ENCODE measurements at places on chromosomes 4 and X.

DNA sequence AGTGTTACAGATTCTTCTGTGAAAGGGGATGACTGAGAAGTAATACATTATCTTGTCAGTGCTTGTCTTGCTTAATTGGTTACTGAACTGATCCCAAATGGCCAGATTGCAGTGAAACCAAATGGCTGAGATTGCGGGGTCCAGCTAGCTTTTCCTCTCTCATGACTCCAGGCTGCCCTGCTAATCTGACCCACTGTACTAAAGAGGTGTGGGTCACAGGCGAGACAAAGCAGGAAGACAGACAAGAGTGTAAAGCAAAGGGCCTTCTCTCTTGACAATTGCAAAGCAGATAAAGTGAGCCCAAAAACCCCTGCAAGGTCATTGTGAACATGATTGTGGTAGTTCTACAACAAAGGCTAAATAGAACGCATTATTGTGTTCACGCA lies 2.1 kb downstream of the TMEM150C start:
- DNase-seq, result no peak

DNA sequence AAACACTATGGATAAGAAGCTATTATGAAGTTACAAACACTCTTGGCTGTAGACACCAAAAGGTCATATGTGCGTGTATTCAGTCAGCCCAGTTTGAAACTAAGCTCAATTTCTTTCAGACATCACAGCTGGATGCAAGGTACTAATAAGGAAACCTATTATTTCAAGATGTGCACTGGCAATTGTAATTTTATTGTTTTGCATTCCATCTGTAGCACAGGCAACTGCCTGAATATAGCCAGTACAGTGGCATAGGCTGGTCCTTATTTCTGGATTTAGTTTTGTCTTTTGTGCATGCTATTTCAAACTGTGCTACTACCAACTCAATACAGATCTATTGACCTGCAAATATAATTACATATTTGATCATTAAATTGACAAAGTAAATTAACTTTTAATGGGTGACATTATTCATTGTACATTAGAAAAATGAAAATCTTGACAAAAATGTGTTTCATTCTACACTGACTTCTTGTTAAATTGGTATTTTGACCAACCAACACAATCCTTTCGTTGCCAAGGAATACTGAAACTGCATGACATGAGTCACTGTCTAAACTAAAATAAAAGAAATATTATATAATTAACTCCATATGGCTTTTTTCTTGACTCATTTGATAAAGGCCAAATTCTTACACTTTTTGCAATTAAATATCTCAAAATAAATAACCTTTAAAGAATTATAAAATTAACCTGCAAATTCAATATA lies 594.3 kb upstream of the ADGRL3 start:
- no peak for DNase-seq

DNA sequence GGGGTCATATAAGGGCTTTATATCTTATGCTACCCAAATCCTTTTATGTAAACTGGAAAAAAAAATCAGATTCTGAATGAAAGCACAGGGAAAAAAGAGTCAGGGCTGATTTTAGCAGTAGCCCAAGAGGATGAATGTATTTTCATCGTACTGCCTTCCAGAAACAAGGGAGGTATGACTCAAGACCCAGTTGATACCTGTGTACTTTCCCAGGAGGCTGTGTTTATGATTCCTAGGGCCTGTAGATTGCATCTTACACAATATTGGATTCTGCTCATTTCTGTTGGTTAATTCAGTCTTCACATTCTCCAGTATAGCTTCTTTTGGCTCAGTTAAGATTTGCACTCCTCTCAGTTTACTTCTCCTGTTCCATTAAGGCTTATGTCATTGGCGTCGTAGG lies 127.9 kb upstream of the LIMCH1 start:
- DNase-seq, result no peak

GRCh38 chrX:86981326-86981879 lies 536.2 kb upstream of the KLHL4 start:
- no peak for DNase-seq

DNA sequence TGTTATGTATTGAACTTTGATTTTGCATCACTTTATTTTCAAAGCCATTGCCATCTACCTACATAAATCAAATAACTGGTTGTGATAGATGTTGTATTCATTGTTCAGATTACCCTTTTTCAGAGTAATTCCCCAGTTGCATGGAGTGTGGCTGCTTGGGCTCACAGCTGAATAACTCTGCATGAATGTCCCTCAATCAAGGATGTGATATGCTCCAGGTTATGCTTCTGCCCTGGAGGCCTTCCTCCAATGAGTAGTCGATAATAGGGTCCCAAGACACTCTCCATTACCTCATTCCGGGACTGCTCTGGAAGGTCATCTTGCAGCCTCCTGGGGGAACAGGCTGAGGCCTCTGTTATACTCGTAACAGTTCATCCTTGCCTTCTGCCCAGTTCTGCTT lies 251.8 kb downstream of the ADGRL3 start:
- no peak for DNase-seq

- DNase-seq, result no peak
Measured at GRCh38 chr4:161320377-161320776, 843.4 kb downstream of the FSTL5 start.

DNA sequence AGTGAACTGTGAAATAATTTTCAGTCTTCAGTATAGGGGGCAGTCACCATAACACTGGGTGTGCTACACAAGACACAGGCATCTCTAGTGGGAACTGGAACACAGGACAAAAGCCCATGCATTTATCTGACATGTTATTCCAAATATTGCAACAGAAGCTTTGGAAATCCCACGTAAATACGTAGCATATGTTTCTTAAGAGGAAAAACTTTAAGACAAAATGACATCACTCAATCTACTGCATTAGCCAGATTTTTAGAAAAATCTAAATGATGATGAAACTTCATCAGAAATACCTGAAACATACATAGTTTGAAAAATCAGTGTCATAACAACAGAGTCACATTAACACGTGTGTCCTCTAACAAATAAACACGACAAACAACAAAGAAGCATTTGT lies 14.5 kb downstream of the SHISA3 start:
- DNase-seq, result no peak

DNA sequence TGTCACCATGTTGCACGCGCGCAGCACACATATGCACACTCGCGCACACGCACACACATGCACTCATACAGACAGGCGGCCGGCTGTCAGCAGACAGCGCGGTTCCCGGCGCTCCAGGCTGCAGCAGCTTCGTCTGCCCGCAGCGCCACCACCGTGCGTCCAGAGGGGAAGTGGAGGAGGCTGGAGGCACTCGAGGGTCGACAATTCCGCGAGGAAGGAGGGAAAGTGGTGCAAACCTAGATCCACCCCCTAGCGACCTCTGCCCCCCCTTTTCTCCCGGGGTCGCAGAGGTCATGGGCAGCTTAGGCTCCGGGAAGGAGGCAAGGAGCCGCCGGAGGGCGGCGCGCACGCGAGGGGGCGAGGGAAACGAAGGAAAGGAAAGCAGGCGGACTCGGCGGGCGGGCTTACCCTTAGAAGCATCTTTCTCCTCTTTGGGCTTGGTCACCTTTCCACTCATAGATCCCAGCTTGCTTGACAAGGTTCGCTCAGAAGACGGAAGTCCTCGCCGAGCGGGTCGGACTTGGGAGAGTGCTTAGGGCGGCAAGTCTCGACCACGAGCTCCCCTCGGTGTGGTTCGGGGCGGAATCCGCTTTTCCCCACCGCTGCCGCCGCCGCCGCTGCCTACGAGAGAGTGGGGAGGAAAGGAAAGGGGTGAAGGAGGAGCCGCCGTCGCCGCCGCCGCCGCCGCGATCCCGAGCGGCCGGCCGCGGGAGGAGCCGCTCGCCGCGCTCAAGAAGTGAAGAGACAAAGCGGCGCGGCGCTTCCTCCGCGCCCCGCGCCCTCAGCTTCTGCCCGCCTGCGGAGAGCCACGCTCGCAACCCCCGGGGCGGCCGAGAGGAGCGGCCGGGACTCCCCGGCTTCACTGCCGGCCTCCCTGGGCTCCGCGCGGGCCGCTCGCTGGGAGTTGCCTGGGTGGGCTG lies 326.6 kb upstream of the F9 start:
- DNase-seq, result no peak

GRCh38 chr4:98341309-98341708 lies 80.1 kb downstream of the RAP1GDS1 start:
- no peak for DNase-seq

- DNase-seq, result no peak
Measured at GRCh38 chr4:70903291-70903603, 1.1 kb downstream of the MOB1B start.

DNA sequence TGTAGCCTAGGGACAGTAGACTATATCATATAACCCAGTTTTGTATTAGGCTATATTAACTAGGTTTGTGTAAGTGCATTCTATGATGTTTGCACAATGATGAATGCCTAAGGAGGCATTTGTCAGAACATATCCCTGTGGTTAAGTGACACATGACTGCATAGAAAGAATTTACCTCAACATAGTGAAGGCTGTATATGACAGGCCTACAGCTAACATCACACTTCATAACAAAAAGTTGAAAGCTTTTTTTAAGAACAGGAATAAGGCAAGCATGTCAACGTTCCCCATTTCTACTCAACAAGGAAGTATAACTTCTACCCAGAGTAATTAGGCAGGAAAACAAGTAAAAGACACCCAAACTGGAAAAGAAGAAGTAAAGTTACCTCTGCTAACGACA lies 165.9 kb upstream of the NDST4 start:
- no peak for DNase-seq

GRCh38 chr4:55546756-55547465 lies at the start of gene CLOCK:
CLOCK (minus strand) TSS chr4:55546909; CDS start chr4:55482785, 64,124 bp downstream.
- peak; percentile 89 for DNase-seq

DNA sequence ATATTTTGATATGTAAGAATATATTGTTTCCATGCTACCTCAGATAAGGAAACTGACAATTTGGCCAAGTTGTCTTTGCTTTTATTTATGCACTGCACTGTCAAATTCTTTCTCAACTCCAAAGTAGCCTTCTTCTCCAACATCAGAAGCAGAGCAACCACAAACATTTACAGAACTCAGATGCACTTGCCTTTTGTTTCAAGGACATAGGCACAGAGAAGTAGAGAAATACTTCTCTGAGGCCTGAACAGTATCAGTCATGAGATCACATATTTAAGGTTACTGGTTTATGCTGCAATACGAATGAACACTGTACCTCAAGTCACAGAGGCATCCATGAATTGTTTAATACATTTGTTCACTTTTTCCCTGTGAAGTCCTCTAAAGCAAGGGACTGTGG lies 606.1 kb upstream of the SLIT2 start:
- DNase-seq, result no peak

DNA sequence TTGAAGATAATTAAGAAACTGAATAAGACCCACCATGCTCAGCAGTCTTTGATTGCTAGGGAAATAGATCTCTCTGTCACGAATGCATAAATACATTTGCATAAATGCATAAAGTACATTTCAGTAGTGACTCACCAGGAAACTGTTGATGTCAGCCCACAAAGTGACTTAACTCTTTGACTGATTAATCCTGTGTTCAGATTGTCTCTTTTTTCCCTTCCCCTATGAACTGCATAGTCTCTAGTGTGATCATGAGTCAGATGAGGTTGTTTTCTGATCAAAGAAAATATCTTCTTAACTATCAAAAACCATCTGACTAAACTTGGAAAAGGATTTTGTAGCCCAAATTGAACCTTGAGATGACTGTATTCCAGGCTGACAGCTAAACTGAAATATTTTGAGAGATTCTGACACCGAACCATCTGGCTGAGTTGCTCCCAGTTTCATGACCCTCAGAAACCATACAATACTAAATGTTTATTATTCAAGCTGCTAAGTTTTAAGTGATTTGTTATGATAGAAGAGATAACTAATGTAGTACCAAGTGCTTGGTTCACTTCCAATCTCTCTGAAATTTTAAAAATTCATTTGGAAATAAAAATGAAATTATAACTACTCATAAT lies 1381.5 kb upstream of the AGA start:
- DNase-seq, result no peak

DNA sequence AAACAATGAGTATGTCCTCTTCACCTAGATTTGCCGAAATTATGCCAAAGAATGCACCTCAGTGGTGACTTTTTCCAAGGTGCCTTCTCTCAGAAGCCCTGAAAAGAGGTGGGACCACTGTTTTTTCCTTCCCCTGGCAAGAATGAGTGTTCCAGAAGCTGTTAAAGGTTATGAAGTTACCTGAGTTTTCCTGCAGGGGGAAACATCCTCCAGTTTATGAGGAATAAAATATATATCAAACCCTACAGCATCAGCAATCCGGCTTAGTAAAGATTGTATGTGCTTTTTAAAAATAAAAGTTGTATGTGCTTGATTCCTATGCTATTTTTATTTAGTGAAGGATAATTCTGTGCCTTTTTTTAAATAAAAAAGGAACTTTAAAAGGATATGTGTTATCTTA lies 73.3 kb downstream of the RBM46 start:
- no peak for DNase-seq

DNA sequence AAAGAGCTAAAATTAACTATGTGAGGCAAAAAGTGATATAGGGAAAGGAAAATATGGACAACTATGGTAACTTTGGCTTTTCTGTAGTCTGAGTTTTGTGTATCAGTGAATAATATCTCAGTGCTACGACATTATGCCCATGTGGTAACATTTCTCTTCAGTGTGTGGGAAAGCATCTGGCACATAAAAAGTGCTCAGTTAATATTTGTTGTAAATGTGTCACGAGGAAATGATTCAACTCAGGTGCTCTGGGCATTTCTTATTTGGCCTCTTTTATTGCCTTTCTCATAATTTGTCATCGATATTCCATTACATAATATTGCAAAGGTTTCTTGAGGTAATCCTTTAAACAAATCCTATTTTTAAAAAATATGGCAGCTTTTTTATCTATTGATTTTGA lies 17.6 kb downstream of the OFD1 start:
- no peak for DNase-seq

Measured in occipital lobe (tissue), 3 donors.